Effector memory CD8-positive, alpha-beta T cell (primary cell): ENCODE measurements at places on chromosomes 16 and 17.
A peak's percentile ranks its signal among the peaks of the same experiment; 100 is the strongest.

- no peak for DNase-seq
Observed at GRCh38 chr16:24348545-24349290, 92.6 kb downstream of the CACNG3 start.

GRCh38 chr17:62963296-62963695 is 2.7 kb upstream of the TANC2 start:
- no peak for DNase-seq

- peak; percentile 72 for DNase-seq
Observed at GRCh38 chr16:56609463-56609921, 1.1 kb downstream of the MT2A start.

- DNase-seq: no peak
Observed at GRCh38 chr16:31456988-31457360, 2.3 kb upstream of the ARMC5 start.
